Hepatocyte (in vitro differentiated cells): ENCODE measurements at places on chromosomes 16 and 17. TPM values are rescaled to one million over a fixed set of nuclear protein-coding genes. Genes with fewer than 3 reads are reported as not detected.

Gene TP53TG3
- polyA plus RNA-seq = not detected in 2 replicates

DNA sequence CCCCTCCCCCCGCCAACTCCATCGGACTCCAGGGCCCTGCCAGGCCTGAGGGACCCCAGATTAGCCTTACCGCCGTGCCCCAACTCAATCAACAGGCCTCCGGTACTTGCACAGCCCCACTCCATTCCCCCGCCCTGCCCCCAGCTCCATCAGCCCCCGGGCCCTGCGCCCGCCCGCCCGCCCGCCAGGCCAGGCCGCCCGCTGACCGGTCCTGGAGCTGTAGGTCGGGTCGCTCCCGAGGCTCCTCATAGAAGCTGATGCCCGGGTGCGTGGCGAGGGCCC is 308 bp downstream of the GTF3C1 start:
- no peak for DNase-seq

DNA sequence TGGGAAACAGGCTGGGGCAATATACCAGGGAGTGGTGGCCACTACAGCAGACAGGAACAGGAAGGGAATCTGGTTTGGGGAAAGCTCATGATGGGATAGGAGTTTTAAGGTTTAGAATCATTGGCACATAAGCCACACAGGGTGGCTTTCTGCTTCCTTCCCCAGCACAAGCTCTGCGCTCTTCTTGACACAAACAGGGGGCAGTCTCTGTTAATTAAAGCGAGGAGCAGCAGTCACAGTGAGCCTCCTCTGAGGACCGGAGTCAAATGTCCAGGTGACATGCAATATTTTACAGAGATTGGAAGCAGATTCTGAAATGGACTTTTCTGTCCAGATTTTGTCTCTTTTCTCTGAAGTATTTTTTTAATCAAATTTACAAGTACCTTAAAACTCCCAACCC is 2.8 kb upstream of the SHISA9 start:
- DNase-seq = peak; percentile 27

DNA sequence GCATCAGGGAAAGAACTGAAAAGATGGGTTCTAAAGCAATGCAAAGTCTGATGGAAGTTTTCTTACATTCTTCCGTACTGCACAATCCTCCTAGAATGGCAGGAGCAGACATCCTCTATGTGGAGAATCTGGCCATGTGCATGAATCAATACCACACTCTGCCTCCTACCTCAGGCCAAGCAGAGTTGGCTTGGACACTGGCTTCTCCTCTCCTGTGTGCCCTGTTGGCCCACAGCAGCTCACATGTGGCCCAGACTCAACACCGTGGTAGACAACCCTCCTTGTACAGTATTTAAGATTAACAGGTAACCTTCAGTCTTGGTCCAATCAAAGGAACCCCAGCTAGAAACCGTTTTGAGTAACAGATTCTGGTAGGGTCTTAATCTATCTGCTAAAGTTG is 101.9 kb downstream of the ZFHX3 start:
- DNase-seq = no peak

GRCh38 chr17:58759522-58759921 is 3.9 kb downstream of the PPM1E start:
- DNase-seq = no peak

DNA sequence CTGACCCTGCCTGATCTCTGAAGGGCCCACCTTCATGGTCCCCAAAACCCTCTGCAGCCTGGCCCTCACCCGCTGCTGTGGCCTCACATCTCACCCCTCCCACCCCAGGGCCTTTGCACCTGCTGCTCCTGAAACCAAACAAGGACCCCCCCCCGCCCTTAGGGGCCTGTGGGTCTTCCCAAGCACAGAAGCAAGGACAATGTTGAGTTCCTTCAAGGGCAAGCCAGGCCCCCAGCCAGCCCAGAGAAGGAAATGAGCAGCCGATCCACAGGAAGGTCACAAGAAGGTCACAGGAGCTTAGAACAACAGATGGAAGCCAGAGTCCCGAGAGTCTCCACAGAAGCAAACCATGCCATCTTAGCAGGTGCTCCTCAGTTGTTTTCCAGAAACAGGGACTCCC is 493 bp upstream of the PDE6G start:
- no peak for DNase-seq

Gene TLCD3B
- polyA plus RNA-seq = not detected in 2 replicates

DNA sequence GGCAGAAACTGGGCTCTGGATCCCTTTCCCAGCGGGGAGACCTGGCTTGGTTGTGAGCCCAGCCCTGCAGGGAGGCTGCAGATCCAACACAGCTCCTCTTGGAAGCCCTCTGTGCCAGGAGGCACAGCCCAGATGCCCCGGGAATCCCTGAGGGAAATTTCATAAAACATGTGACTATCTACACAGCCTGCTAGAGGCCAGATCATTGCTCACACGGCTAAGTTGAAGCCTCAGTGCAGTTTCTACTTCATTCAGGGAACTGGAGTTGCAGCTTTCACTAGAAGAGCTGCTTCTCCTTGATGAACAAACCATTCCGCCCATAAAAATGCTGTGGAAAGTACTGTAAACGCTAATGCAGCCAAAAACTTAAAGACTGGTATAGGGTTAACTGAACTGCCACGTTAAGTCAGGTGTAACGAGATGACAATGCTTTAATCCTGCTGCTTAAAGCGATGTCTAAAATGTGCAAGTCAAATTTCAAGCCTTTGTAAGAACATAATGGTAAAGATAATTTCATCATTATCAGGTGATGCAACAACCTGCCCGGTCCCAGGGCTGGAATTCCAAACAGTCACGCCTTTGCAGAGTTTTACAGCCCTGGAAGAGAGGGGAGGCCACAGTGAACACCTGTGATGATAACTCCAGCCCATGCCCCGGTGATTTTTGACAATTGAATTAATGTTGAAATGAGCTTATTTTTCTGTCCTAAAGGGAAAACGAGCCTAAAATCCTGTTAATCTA is 172.5 kb downstream of the ZFHX3 start:
- DNase-seq = peak; percentile 64
